ENCODE measurements at places on chromosomes 1 and 21.

- DNase-seq: no peak
Observed at GRCh38 chr1:234667600-234668576, 57.9 kb upstream of the IRF2BP2 start.

- no peak for DNase-seq
Observed at GRCh38 chr1:226092965-226093364, 30.4 kb downstream of the H3-3A start.

DNA sequence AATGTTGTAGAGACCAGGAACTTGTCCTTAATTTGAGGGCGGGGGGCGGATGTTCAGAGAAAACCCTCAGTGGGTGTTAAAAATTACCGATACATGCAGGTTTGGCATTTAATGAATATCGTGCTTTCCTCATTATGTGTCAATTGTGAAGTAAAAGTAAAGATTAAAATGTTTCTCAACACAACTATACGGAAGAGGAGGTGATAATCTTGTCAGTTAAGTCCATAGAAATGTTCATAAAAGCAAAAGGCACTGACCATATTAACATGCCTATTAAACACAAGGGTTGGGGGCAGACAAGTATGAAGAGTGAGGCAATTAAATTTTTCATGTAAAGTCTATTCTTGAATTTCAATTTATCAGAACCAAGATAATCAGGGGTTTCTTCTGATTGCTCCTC lies 1.3 kb downstream of the BRINP3 start:
- DNase-seq: no peak

- no peak for DNase-seq
Observed at GRCh38 chr1:198677027-198677426, 38.2 kb downstream of the PTPRC start.

DNA sequence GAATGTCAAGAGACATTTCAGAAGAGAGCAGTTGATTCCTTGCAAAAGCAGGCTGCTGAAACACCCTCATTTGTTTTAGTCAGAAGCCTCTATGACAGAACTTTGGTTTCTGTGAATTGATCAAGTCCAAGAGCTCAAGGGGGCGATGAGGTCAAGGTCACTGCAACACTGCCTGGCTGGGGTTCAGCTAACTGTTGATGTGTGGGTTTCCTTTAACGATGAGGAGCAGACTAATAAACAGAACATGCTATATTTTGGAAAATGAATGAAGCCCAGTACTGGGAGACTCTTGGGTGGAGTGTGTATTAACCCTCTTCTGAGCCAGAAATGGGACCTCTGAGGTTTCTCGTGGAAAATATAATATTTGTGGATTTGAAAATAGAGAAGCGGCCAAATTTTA lies 109.3 kb downstream of the ZC3H11B start:
- no peak for DNase-seq
